Osteoblast (primary cell): ENCODE measurements at places on chromosomes 6 and 20. TPM values are rescaled to one million over a fixed set of nuclear protein-coding genes. Genes with fewer than 3 reads are reported as not detected.

DNA sequence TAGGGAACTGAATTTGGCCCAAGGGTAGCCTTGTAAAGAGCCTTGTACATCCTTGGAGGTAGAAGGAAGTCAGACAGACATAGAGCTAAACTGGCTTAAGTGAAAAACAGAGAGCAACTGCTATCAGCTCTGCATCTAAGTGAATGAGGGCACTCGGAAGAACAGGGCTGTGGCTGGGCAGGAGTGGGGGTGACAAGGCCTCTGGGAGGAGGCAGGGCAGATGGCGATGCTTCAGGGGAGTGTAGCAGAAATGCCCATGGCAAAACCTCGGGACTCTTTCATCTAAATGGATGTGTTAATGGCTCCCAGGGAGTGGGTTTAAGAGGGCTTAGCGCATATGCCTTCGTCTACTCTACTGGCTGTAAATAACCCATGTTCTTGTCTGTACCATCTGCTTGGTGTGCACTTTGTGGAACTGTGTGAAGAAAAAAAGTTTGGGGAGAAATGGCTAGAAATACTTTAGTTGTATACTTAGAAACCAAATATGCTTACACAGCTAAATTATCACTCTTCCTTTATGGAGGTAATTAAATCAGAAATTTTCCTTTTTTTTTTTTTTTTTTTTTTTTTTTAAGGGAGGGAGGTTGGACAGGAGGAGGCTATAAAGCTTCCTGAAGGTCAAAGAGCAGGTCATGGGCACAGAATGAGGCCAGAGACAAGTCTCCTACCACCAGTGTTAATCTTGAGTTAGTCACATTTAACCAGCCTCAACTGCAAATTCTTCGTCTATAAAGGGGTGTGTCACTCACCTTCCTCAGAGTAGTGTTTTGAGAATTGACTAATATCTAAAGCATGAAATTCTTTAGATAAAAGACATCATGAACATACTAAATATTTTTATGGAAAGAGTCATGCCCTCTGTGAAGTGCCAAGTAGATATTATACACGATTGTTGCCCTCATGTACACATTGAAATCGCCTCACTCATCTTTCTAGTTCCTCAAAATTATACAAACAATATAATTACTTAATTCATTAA, 60.9 kb downstream of the FYN start:
- no peaks in the 10 kb centered on the region for H3K36me3 ChIP-seq
- DNase-seq, result no peak

DNA sequence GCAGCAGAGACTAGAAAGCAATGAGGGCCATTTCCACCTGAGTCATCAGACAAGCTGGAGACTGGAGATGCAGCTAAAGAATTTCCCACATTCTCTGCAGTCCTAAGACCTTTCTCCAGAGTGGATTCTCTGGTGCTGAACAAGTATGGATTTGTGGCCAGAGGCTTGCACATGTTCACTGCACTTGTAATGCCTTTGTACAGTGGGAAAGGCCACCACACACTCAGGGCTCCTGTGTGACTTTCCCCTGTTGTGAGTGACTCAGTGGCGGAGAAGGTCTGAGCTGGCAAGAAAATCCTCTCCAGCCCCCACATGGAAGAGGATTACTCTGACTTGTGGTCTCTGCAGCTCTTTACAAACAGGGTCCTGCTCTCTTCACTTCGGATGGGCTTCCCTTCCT, 192.3 kb downstream of the C6orf118 start:
- no peak overlapping the region for H3K4me3 ChIP-seq
- H3K4me1 ChIP-seq, result peaks cover 11% of the 10 kb centered on the region
- no peaks in the 10 kb centered on the region for H3K27me3 ChIP-seq
- DNase-seq, result peak; percentile 55
- no peaks in the 10 kb centered on the region for H3K36me3 ChIP-seq

- no peak for DNase-seq
- peaks cover 20% of the 10 kb centered on the region for H3K36me3 ChIP-seq
- peak overlapping the region; percentile 57 for H3K27ac ChIP-seq
- peaks cover 27% of the 10 kb centered on the region for H3K4me1 ChIP-seq
- no peak overlapping the region for H3K4me3 ChIP-seq
- no peaks in the 10 kb centered on the region for H3K27me3 ChIP-seq
Observed at GRCh38 chr6:131861381-131861780, 53.6 kb downstream of the ENPP1 start.

DNA sequence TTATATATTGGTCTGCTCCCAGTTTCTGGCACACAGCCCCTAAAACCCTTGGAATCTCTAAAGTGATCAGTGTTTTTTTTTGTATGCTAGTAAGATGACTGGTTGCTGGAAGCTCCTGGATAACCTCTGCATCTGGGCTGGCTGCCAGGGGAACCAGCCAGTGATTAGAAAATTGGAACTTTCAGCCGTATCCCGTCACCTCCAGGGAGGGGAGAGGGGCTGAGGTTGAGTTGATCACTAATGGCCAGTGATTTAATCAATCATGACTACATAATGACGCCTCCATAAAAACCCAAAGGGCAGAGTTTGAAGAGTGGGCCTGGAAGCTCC, 48.0 kb upstream of the NOP56 start:
- H3K4me3 ChIP-seq, result no peak overlapping the region
- no peaks in the 10 kb centered on the region for H3K27me3 ChIP-seq
- H3K4me1 ChIP-seq, result peaks cover 6% of the 10 kb centered on the region
- H3K27ac ChIP-seq, result no peak overlapping the region
- H3K36me3 ChIP-seq, result no peaks in the 10 kb centered on the region

Gene KCNS1
- total RNA-seq, result 0.59 and 1.1 TPM in 2 replicates

DNA sequence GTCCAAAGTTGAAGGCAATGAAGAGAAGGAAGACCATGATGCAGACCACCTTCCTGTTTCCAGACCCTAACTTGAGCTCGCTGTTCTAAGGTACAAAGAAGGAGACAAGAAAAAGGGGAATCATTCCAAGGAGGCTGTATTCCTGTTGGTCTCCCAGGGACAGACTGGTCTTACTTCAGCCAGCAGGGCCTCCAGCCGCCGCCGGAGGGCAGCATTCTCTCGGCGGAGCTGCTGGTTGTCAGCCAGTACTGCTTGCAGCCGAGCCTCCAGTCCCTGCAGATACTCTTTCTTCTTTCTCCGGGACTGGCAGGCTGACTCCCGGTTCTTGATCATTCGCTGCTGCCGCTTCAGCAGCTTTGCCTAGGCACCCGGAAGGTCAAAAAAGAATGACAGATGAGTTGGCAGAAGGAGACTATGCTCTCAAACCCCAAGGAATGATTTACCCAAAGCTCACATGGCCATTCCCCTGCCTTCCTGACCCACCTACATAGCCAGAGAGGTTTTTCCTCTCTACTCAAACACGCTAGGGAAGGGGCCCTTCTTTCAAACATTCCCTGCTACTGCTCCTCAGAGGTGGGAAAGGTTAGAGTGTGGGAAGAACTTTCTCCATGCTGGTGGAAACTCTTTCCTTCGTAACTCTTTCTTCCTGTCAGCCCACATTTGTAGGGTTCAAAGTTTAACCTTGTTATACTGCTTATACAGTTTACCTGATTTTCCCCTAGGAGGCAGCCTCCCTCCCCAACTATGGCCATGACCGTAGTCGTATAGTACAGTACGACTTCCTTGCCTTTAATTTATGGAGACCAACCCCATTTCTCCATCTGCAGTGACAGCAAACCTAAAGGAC, 9.0 kb downstream of the ATF6B start:
- DNase-seq, result peak; percentile 96
- H3K4me3 ChIP-seq, result no peak overlapping the region
- H3K27me3 ChIP-seq, result no peaks in the 10 kb centered on the region
- H3K4me1 ChIP-seq, result peaks cover 21% of the 10 kb centered on the region

DNA sequence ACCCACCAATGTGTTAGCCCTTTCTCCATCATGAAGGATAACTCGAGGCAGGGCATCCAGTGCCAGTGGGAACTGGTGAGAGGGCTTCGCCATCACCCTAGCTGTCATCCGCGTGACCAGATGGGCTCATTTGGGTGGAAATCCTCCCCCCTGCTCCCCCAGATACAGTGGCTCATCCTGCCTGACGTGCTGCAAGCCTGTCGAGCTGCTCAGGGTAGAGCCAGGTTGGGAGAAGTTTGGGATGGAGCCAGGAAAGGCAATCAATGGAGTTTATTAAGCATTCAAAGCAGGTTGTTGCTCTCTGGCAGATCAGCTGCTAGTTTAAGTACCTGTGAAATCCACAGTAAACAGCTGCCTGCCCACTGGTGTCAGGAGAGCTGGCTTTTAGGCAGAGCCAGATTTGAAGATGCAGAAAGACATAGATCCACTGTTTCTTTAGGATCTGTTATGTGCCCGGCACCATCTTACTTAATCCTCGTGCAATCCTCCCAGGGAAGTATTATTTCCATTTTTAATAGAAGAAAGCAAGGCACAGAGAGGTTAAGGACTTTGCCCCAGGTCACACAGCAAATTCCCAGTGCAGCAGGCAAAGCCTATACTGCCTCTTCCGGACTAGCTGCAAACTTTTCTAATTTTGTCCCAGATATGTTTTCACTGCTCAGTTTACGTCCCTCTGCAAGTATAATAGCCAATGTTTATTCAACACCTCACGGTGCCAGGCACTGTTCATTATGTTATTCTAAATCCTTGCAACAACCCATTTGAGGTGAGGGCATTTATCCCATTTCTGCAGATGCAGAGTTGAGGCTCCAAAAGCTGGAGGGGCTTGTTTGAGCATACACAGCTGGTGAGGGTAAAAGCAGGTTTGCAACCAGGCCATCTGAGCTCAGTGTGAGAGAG, 54.1 kb upstream of the KCNG1 start:
- no peak for DNase-seq
- H3K4me1 ChIP-seq, result no peaks in the 10 kb centered on the region
- peaks cover 39% of the 10 kb centered on the region for H3K27me3 ChIP-seq
- H3K4me3 ChIP-seq, result no peak overlapping the region
- no peaks in the 10 kb centered on the region for H3K36me3 ChIP-seq
